Neural progenitor cell (in vitro differentiated cells): ENCODE measurements at places on chromosomes 11 and 22. TPM values are rescaled to one million over a fixed set of nuclear protein-coding genes. Genes with fewer than 3 reads are reported as not detected.

- DNase-seq: no peak
Observed at GRCh38 chr22:44724859-44725258, 22.9 kb downstream of the PRR5 start.

BATF2 gene
- 0.28 TPM in 1 of 2 replicates, not detected in the other for total RNA-seq

RNF214 gene
- 20.9 and 43.6 TPM in 2 replicates for total RNA-seq

DNA sequence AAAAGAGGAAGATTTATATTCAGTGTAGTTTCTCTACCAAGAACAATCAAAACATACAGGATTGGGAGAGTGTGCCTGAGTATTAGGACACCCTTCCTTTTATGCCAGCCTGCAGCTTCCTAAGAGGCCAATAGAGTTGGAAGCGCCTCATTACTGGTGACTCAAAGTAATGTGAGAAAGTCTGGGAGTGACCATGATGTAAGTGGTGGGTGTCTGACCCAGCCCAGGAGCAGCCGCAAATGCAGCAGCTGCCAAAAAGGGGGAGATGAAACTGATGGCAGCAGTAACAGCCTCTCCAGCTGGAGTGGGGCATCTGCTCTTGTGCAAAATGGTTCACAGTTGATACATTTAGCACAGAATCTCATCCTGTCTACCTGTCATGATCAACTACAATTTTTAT, 62.0 kb downstream of the ZNF280B start:
- DNase-seq: no peak

GRCh38 chr22:45840483-45840882, 136.5 kb downstream of the WNT7B start:
- DNase-seq: no peak

GRIK4 gene
- total RNA-seq: 0.36 and 0.68 TPM in 2 replicates

FIBIN gene
- total RNA-seq: 0.09 TPM in 1 of 2 replicates, not detected in the other

- no peak for DNase-seq
Observed at GRCh38 chr22:44347549-44347948, 34.8 kb upstream of the SHISAL1 start.
